ENCODE measurements at places on chromosomes 12 and 14.

- DNase-seq: no peak
Measured at GRCh38 chr12:76922866-76923265, 44.0 kb upstream of the CSRP2 start.

GRCh38 chr12:69981881-69982475, 157.0 kb downstream of the MYRFL start:
- DNase-seq: no peak

DNA sequence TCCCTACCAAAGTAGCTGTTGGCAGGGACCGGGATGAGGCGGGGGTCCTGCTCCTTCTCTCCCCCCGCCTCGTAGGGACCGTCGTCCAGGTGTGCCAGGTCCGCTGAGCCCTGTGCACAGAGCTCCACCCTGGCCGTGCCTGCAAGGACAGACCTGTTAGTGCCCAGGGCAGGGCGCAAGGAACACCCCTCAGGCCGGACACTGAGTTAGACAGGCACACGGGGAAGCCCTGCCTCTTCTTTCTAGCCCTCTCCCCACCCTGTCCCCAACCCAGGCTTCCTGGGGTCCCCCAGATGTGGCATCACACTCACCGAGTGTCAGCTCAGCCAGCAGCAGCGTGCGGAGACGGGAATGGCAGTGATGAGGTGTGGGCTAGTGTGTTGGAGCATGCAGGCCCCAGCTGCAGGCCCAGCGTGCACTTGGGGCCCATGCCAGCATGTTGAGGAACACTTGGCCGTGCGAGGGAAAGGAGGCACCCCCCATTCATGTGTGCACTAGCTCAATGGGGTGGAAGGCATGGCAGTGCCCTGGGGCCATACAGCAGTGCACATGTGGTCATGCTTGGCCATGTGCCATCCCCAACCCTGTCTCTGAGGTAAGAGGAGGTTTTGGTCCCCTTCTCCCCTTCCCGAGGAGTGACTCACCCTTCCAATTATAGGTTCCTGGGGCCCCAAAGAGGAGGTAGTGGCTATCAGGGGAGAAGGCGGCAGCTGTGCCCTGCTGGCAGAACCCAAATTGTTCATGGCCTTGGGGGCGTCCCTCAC, 7.3 kb downstream of the ITGA7 start:
- DNase-seq: no peak

- DNase-seq: no peak
Measured at GRCh38 chr12:110563702-110564470, 19.2 kb downstream of the PPTC7 start.

DNA sequence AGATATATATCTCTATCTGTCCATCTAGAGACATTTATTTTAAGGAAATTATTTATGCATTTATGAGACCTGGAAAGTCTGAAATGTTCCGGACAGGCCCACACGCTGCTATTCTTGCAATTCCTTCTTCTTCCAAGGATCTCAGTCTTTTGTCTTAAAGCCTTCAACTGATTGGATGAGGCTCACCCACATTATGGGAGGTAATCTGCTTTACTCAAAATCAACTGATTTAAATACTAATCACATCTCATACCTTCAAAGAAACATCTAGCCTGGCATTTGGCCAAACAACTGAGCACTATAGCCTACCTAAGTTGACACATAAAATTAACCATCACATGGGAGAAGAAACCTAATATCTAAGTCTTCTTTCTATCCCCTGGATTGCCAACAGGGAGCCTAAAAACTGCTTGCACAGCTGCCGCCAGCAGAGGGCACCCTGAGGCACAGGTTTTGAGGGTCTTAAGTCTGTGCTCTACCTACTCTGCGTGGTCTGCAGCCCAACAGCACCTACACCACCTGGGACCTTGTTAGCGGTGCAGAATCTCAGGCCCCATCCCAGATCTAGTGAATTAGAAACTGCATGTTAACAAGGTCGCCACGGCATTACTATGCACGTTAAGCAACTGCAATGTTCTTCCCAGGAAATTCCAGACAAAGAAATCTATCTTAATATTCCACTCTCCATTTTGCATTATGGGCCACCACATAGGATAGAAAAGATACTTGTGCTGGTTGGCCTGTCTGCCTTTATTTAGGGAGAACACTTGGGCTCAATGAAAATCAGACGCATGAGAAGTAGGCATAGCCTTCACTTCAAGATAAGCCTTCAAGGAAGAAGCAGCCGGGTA, 249.7 kb downstream of the FOXG1 start:
- DNase-seq: no peak

DNA sequence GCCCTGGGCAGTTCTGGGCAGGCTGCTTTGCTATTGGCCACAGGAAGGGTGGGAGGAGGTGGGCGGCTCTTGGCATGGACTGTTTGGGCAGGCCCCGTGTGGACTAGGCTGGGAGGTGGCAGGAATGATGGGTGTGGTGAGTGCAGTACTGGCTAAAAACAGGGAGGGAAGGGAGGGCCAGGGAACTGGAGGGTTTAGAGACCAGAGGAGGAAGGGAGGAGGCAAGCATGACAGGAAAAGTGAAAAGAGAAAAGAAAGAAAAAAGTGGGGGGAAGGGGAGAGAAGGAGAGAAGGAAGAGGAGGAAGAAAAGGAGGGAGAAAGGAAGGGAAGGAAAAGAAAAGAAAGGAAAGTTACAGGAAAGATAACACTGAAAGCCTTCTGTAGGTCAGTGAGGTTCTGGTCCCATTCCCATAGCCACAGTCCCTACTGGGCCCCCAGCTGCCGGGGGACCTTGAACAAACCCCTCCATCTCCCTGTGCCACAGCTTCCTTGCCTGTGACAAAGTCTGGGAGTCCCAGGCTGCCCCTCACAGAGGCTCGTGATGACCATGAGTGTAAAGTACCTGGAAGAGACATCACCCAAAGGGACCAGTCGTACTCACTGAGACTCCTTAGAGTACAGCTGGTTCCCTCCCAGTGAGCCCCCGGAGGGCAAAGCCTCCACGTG, 1.1 kb upstream of the C14orf132 start:
- DNase-seq: no peak

Data from NCI-H774 (cell line).